ENCODE measurements at places on chromosomes 16 and 17. TPM values are rescaled to one million over a fixed set of nuclear protein-coding genes. Genes with fewer than 3 reads are reported as not detected.

The STARD3 gene
- polyA plus RNA-seq, result 57.9 TPM

The RNF222 gene
- polyA plus RNA-seq, result 0.13 TPM

The WFDC1 gene
- polyA plus RNA-seq, result 18.6 TPM

The ZNF469 gene
- 1.0 TPM for polyA plus RNA-seq

The LAT gene
- polyA plus RNA-seq, result 13.2 TPM

The CNTD1 gene
- polyA plus RNA-seq, result 3.0 TPM

The ACE gene
- polyA plus RNA-seq, result 244 TPM

The SOST gene
- polyA plus RNA-seq, result not detected

The SLC52A1 gene
- 3.2 TPM for polyA plus RNA-seq

The RSL1D1 gene
- polyA plus RNA-seq, result 251 TPM

The CTRB2 gene
- polyA plus RNA-seq, result not detected

GRCh38 chr16:3780570-3780969 lies 63.2 kb upstream of the TRAP1 start:
- no peaks in the 10 kb centered on the region for H3K27me3 ChIP-seq
- no peak for DNase-seq
- H3K36me3 ChIP-seq, result peaks cover 62% of the 10 kb centered on the region
- no peaks in the 10 kb centered on the region for H3K4me1 ChIP-seq

- H3K36me3 ChIP-seq, result no peaks in the 10 kb centered on the region
- no peak overlapping the region for H3K4me3 ChIP-seq
- H3K27ac ChIP-seq, result no peak overlapping the region
- no peak for DNase-seq
- H3K27me3 ChIP-seq, result no peaks in the 10 kb centered on the region
- no peaks in the 10 kb centered on the region for H3K4me1 ChIP-seq
Observed at GRCh38 chr17:76932402-76933333, 64.5 kb downstream of the MGAT5B start.

DNA sequence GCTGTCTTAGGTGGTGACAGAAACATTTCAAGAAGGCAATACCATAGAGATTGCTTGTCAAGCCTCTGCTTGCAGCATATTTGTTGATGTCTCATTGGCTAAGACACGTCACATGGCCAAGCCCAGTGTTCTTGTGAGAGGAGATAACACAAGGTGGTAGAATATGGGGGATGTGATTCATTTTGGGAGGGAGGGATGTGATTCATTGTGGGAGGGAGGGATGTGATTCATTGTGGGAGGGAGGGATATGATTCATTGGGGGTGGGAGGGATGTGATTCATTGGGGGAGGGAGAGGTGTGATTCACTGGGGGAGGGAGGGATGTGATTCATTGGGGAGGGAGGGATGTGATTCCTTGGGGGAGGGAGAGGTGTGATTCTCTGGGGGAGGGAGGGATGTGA lies 470.5 kb upstream of the SALL1 start:
- no peak overlapping the region for H3K4me3 ChIP-seq
- no peaks in the 10 kb centered on the region for H3K27me3 ChIP-seq
- no peaks in the 10 kb centered on the region for H3K4me1 ChIP-seq
- DNase-seq, result no peak
- H3K27ac ChIP-seq, result no peak overlapping the region

- peaks cover 74% of the 10 kb centered on the region for H3K4me1 ChIP-seq
- peak overlapping the region; percentile 95 for H3K27ac ChIP-seq
- no peak overlapping the region for H3K4me3 ChIP-seq
- peaks cover 20% of the 10 kb centered on the region for H3K36me3 ChIP-seq
- H3K27me3 ChIP-seq, result no peaks in the 10 kb centered on the region
- no peak for DNase-seq
Observed at GRCh38 chr17:58368860-58369213, 16.8 kb upstream of the SUPT4H1 start.

- H3K27me3 ChIP-seq, result no peaks in the 10 kb centered on the region
- H3K4me3 ChIP-seq, result no peak overlapping the region
- no peak for DNase-seq
- no peaks in the 10 kb centered on the region for H3K36me3 ChIP-seq
Observed at GRCh38 chr17:65987988-65988387, 203.9 kb downstream of the CEP112 start.

- H3K36me3 ChIP-seq, result no peaks in the 10 kb centered on the region
- no peak overlapping the region for H3K4me3 ChIP-seq
- peaks cover 40% of the 10 kb centered on the region for H3K27me3 ChIP-seq
- H3K4me1 ChIP-seq, result peaks cover 5% of the 10 kb centered on the region
- H3K27ac ChIP-seq, result no peak overlapping the region
- no peak for DNase-seq
Observed at GRCh38 chr17:29037739-29038084, 5.2 kb upstream of the PIPOX start.

GRCh38 chr17:80981062-80981902 lies 10.4 kb upstream of the CHMP6 start:
- H3K27me3 ChIP-seq, result peaks cover 24% of the 10 kb centered on the region
- no peak overlapping the region for H3K27ac ChIP-seq
- no peaks in the 10 kb centered on the region for H3K36me3 ChIP-seq

DNA sequence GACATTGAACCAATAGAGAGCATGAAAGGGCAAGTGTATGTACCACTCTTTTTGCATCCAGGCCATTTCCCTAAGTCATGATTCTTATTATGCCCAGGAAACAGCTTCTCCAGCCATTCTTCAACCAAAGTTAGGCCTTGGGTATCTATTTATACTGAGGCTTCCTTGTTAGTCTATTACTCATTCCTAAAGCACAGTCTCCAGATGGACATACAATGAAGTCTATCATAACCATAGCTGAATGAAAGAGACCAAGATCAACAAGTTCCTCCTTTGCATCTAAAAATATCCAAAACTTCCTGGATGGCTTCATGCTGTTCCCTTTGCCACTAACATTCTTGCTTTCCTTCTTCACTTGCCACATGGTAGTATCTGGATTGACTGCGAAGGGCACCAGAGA lies 265.9 kb downstream of the CDH8 start:
- H3K27me3 ChIP-seq, result no peaks in the 10 kb centered on the region
- no peak overlapping the region for H3K27ac ChIP-seq
- no peaks in the 10 kb centered on the region for H3K36me3 ChIP-seq
- DNase-seq, result no peak
- no peak overlapping the region for H3K4me3 ChIP-seq
- no peaks in the 10 kb centered on the region for H3K4me1 ChIP-seq

GRCh38 chr16:86939609-86940008 lies 361.3 kb downstream of the FOXL1 start:
- no peak for DNase-seq
- H3K27me3 ChIP-seq, result peaks cover 2% of the 10 kb centered on the region
- H3K27ac ChIP-seq, result no peak overlapping the region
- H3K4me1 ChIP-seq, result no peaks in the 10 kb centered on the region

GRCh38 chr16:23254338-23254737 lies 47.8 kb upstream of the SCNN1B start:
- no peak overlapping the region for H3K4me3 ChIP-seq
- DNase-seq, result no peak
- no peak overlapping the region for H3K27ac ChIP-seq
- H3K36me3 ChIP-seq, result no peaks in the 10 kb centered on the region
- H3K4me1 ChIP-seq, result no peaks in the 10 kb centered on the region

GRCh38 chr16:24163935-24164334 lies 92.2 kb upstream of the CACNG3 start:
- no peaks in the 10 kb centered on the region for H3K27me3 ChIP-seq
- H3K4me1 ChIP-seq, result no peaks in the 10 kb centered on the region
- no peaks in the 10 kb centered on the region for H3K36me3 ChIP-seq
- DNase-seq, result no peak
- H3K27ac ChIP-seq, result no peak overlapping the region
- no peak overlapping the region for H3K4me3 ChIP-seq

- peak overlapping the region; percentile 94 for H3K4me3 ChIP-seq
- no peaks in the 10 kb centered on the region for H3K27me3 ChIP-seq
- peaks cover 66% of the 10 kb centered on the region for H3K4me1 ChIP-seq
- DNase-seq, result peak; percentile 98
- H3K36me3 ChIP-seq, result peaks cover 10% of the 10 kb centered on the region
Observed at GRCh38 chr17:17836250-17836817, 452 bp downstream of the SREBF1 start.

DNA sequence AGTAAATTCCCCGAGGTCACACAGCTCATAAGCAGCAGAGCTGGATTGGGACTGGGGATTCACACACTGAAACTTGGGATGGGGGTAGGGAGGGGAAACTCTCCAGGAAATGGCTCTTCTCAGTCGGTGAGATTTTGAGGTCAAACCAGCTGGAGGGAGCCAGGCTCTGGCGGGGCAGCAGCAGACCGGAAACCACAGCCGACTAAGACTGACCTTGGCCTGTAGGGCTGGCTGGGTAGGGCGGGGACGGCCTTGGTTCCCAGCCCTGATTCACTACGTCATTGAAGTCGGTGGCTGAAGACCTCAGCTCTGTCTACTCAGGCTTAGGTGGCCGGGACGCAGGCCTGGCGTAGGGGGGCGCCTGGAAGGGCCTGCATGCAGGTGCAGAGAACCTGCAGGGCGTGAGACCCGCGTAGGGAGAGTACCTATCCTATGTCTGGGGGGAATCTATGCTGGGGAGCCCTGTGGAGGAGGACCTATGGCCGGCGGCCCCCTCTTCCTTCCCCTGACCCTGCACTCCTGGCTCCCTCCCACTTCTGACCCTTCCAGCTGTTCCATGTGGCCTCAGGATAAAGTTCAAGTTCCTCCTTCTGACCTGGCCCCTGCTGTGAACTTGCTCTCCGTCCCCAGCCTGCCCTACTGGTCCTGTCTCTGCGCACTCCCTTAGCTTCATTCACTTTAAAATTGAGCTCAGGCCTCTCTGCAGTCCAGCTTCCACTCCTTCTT lies 11.9 kb upstream of the SLC4A1 start:
- peaks cover 9% of the 10 kb centered on the region for H3K4me1 ChIP-seq
- H3K27me3 ChIP-seq, result peaks cover 4% of the 10 kb centered on the region
- no peaks in the 10 kb centered on the region for H3K36me3 ChIP-seq
- peak overlapping the region; percentile 42 for H3K27ac ChIP-seq
- DNase-seq, result peak; percentile 58

GRCh38 chr17:49404361-49404760 lies 10.3 kb downstream of the PHB1 start:
- no peaks in the 10 kb centered on the region for H3K27me3 ChIP-seq
- no peak overlapping the region for H3K4me3 ChIP-seq
- peaks cover 5% of the 10 kb centered on the region for H3K4me1 ChIP-seq
- DNase-seq, result no peak

GRCh38 chr16:55678161-55678821 lies 22.5 kb downstream of the SLC6A2 start:
- H3K4me3 ChIP-seq, result no peak overlapping the region
- H3K4me1 ChIP-seq, result no peaks in the 10 kb centered on the region
- H3K36me3 ChIP-seq, result no peaks in the 10 kb centered on the region
- no peak overlapping the region for H3K27ac ChIP-seq
- DNase-seq, result no peak
- H3K27me3 ChIP-seq, result no peaks in the 10 kb centered on the region

DNA sequence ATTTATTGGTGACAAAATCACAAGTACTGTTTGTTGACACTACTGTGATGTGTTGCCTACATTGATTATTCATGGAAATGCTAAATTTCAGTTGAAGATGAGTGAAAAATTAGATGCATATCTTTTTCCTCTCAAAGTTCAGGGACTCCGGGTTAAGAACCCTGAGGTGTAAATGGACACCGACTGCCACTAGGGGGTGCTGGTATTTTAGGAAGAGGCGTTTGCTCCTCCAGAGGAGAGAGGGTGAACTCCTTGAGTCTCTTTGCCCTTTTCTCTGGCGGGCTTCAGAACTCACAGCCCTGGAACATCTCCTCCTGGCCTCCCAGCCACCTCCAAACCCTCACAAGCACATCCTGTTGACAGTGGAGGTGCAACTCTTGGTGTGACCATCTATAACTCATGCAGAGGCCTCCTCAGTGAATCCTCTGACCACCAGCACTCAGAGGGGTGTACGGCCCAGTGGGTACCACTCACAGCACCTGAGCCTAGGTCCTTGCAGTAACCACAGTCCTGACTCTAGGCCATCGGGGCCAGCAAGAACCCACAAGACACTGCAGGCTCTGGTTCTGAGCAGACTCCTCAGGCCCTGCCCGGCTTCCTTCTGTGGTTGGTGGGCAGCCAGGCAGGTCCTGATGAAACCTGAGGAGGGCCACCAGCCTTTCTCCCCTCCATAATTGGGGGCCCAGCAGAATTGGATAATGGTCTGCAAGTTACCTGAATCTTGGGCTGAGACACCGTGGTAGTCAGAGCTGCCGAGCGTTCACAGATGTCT lies 26.2 kb upstream of the PIK3R5 start:
- no peak for DNase-seq
- H3K4me3 ChIP-seq, result no peak overlapping the region
- H3K27me3 ChIP-seq, result no peaks in the 10 kb centered on the region
- no peaks in the 10 kb centered on the region for H3K36me3 ChIP-seq

GRCh38 chr17:29369831-29370735 lies 20.1 kb upstream of the TAOK1 start:
- peak; percentile 88 for DNase-seq
- no peaks in the 10 kb centered on the region for H3K4me1 ChIP-seq
- H3K36me3 ChIP-seq, result no peaks in the 10 kb centered on the region

Data from large intestine (tissue), 12 donors.